Body of pancreas (tissue), 4 donors: ENCODE measurements at places on chromosomes 7 and 10. TPM values are rescaled to one million over a fixed set of nuclear protein-coding genes. Genes with fewer than 3 reads are reported as not detected.
A peak's percentile ranks its signal among the peaks of the same experiment; 100 is the strongest.

DNA sequence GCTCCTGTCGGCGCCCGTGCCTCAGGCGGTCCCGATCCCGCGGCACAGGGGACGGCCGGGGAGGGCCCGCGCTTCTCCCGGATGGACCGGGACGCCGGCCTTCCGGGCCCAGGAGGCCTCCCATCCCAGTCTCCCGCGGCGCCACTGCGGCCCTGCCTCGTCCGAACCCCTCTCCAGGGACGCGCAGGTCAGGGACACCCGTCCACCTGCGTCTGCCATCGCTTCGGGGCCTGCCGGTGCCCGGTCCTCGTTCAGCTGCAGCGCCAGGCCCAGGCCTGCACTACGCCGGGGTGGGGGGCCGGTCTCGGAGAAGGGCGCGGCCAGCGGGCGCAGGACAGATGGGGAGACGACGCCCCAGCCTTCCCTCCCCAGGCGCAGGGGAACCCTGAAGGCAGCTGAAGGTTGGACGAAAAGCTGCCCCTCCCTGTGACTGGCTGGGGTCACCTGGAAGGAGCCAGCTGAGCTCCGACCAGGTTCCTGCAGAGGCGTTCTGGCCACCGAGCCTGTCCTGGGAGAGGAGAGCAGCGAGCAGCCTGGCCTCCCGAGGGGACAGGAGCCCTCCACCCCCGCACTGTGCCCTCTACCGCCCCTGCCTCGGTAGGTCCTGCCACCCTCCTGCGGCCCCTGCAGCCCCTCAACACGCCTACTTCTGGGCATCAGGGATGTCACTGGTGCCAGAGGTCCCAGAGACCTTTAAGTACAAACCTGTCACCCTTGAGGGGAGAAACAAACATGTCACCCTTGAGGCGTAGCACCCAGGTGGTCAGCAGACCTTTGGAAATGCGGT lies 84.3 kb downstream of the LANCL2 start:
- H3K4me3 ChIP-seq, result no peak overlapping the region
- DNase-seq, result no peak
- no peaks in the 10 kb centered on the region for H3K36me3 ChIP-seq
- no peaks in the 10 kb centered on the region for H3K27me3 ChIP-seq
- no peak overlapping the region for H3K27ac ChIP-seq

DNA sequence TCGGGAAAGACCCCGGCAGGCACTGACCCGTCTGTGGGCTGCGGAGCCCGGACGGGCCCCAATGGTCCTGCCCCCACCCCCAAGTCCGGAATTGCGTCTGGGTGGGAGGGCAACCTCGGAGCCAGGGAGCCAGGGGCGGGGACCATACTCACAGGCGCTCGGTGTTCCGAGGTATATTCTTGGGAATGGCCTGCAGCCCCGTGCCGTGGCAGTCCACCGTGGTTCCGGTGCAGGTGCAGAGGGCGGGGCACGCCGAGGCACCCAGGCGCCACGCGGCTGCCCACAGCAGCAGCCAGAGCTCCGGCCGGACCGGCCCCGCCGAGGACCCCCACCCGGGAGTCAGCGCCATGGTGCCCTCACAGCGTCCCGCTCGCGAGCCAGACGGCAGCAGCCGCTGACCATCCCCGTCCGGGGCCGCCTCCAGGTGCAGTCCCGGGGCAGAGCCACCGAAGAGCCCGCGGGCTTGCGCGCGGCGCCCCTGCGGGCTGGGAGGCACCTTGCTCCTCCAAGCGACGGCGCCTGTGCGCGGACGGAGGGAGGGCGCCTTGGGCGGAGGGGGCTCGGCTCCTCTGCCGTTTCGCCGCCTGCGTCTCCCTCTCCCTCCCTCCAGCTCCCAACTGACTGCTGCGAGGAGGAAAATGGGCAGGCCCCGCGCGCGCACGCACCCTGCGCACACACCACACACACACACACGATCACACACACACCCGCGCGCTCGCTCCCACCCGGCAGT lies at the start of gene SLIT1:
Gene SLIT1, minus strand, starts transcription at position 634 of the 733 bp plus-strand sequence. Its CDS starts 285 bp downstream, at position 349.
- H3K4me1 ChIP-seq, result peaks cover 9% of the 10 kb centered on the region
- H3K36me3 ChIP-seq, result no peaks in the 10 kb centered on the region
- no peaks in the 10 kb centered on the region for H3K27me3 ChIP-seq
- no peak within 1 kb of the TSS for H3K27ac ChIP-seq
- DNase-seq, result peak; percentile 16

DNA sequence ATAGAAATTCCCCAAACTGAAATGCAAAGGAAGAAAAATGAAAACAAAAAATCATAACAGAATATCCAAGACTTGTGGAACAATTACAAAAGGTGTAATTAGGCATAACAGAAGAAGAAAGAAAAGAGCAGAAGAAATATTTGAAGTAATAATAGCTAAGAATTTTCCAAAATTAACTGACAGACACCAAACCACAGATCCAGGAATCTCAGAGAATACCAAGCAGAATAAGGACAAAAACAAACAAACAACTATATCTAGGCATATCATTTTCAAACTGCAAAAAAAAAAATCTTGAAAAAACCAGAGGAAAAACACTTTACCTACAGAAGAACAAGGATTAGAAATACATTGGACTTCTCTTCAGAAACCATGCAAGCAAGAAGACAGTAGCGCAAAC lies 25.5 kb downstream of the CFAP70 start:
- H3K4me1 ChIP-seq, result no peaks in the 10 kb centered on the region
- H3K4me3 ChIP-seq, result no peak overlapping the region
- no peak for DNase-seq
- no peaks in the 10 kb centered on the region for H3K27me3 ChIP-seq
- no peak overlapping the region for H3K27ac ChIP-seq

DNA sequence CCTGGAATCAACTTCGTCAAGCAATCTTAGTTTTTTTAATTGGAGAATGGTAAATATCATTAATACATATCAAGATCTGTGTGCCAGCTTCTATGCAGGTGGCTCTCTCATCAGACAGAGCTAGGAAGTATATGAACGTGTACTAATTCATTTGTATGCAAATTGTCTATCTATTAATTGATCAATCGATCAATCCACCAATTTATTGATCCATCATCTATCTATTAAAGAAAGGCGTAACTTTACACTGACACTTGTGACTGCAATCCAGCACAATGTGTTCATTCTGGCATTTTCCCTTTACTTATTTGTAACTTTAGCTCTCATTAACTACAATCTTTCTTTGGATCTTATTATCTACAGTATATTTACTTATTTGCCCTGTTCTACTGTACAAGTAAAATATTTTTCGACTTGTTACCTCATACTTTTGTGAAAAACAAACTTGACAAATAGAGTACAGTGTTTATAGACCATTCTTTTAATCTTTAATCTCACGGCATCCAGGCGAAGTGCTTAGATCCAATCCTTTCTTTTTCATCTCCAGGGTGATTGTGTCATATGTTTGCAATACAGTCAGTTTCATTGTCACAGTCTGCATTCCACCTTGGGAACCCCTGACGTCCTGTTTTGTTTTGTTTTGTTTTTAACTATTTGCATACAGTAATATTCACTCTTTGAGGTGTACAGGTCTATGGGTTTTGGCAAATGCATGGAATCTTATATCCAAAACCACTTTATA lies 22.0 kb upstream of the GHRHR start:
- no peak for DNase-seq
- no peak overlapping the region for H3K27ac ChIP-seq
- H3K4me1 ChIP-seq, result peaks cover 14% of the 10 kb centered on the region
- no peak overlapping the region for H3K4me3 ChIP-seq

DNA sequence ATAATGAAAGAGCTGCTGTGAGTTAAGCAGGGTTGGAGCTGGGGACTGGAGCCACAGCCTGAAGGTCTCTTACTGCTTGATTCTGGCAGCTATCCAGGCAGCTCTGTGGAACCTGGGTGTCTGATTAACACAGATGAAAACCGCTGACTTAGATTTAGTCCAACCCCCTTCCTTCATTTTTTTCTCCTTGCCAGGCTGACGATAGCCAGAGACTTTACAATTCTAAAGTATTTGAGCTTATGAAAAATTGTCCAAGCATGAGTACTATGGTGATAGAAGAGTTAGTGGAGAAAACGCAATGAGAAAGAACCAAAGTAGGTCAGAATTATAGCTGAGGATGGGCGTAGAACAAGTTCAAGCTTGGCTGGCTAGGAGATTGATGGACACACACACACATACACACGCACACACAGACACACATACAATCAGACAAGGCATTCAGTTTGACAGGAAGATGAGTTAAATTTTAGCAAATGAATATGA lies 13.5 kb upstream of the GPR85 start:
- DNase-seq, result peak; percentile 80
- no peaks in the 10 kb centered on the region for H3K36me3 ChIP-seq
- no peaks in the 10 kb centered on the region for H3K27me3 ChIP-seq
- H3K4me3 ChIP-seq, result no peak overlapping the region
- H3K27ac ChIP-seq, result peak overlapping the region; percentile 29
- H3K4me1 ChIP-seq, result peaks cover 17% of the 10 kb centered on the region

DNA sequence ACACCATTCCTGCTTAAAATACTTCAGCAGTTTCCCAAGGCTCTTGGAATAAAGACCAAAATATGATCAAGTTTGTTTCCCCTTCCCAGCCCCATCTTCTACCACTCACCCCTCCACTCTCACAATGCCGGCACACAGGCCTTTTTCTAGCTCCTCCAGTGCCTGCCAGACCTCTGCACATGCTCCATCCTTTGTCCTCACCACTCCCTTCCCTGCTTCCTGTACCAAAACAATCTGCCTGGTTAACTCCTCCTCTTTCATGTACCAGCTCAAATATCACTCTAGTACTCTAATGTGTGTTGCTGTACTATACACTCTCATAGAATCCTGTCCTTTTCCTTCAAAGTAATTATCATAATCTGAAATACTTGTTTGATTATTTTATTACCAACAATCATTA lies 19.4 kb downstream of the SCRN1 start:
- no peak overlapping the region for H3K27ac ChIP-seq
- H3K4me1 ChIP-seq, result peaks cover 14% of the 10 kb centered on the region
- no peak overlapping the region for H3K4me3 ChIP-seq
- H3K36me3 ChIP-seq, result no peaks in the 10 kb centered on the region
- no peak for DNase-seq

DNA sequence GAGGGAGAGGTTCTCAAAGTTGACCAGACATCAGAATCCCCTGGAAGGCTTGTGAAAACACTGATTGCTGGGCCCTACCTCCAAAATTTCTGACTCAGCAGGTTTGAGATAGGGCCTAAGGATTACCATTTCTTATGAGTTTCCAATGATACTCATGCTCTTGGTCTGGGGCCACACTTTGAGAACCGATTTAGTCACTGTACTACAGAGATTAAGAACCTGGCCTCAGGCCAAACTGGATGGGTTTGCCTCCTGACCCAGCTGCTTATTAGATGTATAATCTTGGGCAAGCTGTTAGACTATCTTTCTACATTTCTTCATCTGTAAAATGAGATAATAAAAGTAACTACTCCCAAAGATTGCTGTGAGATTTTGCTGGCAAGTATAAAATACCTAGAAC lies 77.1 kb upstream of the SCIN start:
- no peak overlapping the region for H3K27ac ChIP-seq
- no peak for DNase-seq
- no peaks in the 10 kb centered on the region for H3K4me1 ChIP-seq
- H3K27me3 ChIP-seq, result no peaks in the 10 kb centered on the region
- H3K4me3 ChIP-seq, result no peak overlapping the region

- peaks cover 8% of the 10 kb centered on the region for H3K4me1 ChIP-seq
- no peak overlapping the region for H3K27ac ChIP-seq
- H3K4me3 ChIP-seq, result no peak overlapping the region
- H3K36me3 ChIP-seq, result no peaks in the 10 kb centered on the region
These were observed 209.0 kb upstream of the ZMIZ1 start for GRCh38 chr10:78859769-78860168.

- H3K27me3 ChIP-seq, result no peaks in the 10 kb centered on the region
- no peak overlapping the region for H3K4me3 ChIP-seq
- no peak for DNase-seq
- H3K36me3 ChIP-seq, result no peaks in the 10 kb centered on the region
These were observed 76.9 kb upstream of the RET start for GRCh38 chr10:43000021-43000411.

- no peak overlapping the region for H3K4me3 ChIP-seq
- DNase-seq, result no peak
- H3K27ac ChIP-seq, result no peak overlapping the region
These were observed 128.6 kb upstream of the PTPRZ1 start for GRCh38 chr7:121744319-121744718.

GRCh38 chr10:89574368-89574767 lies 39.0 kb upstream of the SLC16A12 start:
- DNase-seq, result no peak
- H3K27me3 ChIP-seq, result no peaks in the 10 kb centered on the region
- H3K4me3 ChIP-seq, result no peak overlapping the region
- no peaks in the 10 kb centered on the region for H3K36me3 ChIP-seq

DNA sequence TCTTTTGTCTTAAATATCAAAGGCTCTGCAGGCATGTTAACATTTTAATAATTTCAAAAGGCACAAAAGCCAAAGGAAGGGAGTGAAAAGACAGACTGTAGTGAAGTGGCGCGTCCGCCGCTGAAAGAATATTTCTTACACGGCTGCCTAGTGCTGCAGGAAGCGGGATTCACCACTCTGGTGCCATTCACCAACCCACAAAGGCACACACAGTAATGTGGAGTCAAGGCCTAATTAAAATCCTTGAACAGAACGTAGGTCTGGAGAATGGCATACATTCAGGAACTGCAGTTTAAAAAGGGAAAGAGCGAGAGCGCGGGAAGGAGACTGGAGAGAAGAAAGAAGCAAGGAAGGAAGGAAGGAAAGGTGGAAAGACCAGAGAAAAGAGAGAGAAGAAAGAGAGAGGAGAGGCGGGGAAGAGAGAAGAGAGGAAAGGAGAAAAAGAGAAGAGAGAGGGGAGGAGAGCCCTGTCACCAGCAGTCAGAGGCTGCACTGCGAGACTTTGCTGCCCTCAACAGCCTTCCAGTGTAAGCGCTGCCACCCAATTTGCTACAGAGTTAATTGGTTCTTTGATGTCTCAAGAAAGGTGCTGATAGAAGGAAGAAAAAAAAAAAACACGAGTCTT lies 554.0 kb downstream of the MDFIC start:
- no peaks in the 10 kb centered on the region for H3K27me3 ChIP-seq
- H3K27ac ChIP-seq, result no peak overlapping the region
- no peaks in the 10 kb centered on the region for H3K36me3 ChIP-seq
- DNase-seq, result no peak

- H3K4me1 ChIP-seq, result peaks cover under 1% of the 10 kb centered on the region
- H3K27me3 ChIP-seq, result no peaks in the 10 kb centered on the region
- no peaks in the 10 kb centered on the region for H3K36me3 ChIP-seq
- no peak overlapping the region for H3K4me3 ChIP-seq
These were observed 279.9 kb downstream of the NEBL start for GRCh38 chr10:20616918-20617810.

DNA sequence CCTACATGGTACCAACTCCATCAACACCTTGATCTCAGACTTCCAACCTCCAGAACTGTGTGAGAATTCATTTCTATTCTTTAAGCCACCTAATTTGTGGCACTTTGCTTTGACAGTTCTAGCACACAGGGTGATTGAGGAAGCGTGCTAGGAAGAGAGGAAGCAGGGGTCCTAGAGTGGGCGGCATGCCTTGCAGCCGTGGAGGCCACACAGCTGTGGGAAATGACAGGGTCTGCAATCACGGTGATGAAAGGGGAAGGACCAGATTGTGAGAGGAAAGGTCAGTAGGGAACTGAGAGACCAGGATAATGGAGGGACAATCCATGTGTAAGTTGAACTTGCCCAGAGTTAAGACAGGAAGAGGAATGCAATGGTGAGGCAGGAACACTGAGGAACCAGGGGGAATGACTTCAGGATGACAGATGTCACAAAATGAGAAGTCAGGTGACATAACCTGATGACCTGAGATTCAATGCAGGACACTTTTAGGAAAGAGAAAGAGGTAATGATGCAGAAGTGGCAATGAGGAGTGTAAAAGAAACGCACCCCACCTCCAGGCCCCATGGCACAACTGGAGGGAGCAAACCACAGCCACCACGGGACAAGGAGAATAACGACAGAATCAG lies 87.3 kb upstream of the PIK3CG start:
- DNase-seq, result no peak
- H3K36me3 ChIP-seq, result no peaks in the 10 kb centered on the region
- no peak overlapping the region for H3K27ac ChIP-seq

The HYAL4 gene
- not detected for total RNA-seq

The NOS3 gene
- 4.9 TPM for total RNA-seq

The MRLN gene
- not detected for total RNA-seq

The TSPAN13 gene
- 50.8 TPM for total RNA-seq

The FLNC gene
- total RNA-seq, result 1.8 TPM
